ENCODE measurements at places on chromosomes 5 and 9.

DNA sequence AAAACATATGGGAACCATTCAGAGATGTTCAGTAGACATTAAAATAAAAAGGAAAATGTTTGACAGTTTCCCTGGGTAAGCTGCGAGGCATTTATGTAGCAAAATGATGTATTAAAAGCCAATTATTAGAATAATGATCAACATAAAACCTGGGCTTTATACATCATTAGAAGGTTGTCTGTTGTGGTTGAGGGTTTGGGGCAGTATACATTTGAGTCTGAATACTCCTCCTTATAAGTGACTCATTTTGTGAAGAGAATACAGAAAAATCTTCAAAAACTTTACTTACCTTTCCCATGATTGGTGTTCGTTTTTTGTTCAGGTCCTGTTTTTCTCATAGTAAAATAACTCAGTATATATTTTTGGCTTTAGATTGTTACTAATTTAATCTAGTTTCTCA is 119.5 kb downstream of the ZCCHC7 start:
- DNase-seq: no peak

DNA sequence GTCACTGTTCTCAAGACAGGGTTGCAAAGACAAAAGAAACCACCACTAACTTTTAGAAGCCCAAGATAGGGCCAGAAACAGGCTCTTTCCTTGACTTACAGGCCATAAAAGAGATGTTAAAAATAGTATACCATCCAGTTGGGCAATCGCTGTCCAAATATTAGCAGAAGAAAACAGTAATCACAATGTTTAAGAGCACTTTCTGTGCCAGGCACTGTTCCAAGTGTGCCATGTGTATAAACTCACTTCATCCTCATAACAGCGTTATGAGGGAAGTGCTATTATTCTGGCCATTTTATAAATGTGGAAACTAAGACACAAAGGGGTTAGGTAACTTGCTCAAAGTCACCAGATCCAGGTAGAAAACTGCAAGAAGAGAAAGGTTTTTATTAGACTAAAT is 111.7 kb downstream of the KCNN2 start:
- DNase-seq: no peak

DNA sequence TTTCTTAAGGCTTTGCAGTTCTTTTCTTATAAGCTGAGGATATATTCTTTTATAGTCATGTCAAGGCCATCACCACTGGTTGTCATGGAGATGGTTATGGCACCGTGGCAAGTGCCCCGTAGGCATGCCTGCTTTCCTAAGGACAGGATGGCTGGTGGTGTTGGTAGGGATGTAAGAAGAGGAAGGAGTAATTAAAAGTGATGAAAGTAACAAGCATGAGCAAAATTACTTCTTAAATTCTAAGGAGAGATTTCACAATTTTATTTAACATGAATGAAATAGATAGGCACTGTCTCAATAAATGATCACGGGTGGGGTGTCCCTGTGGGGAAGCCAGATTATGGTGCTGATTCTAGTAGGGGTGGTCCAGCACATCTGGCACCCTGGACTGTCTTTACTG is 290.2 kb upstream of the KLF4 start:
- no peak for DNase-seq

DNA sequence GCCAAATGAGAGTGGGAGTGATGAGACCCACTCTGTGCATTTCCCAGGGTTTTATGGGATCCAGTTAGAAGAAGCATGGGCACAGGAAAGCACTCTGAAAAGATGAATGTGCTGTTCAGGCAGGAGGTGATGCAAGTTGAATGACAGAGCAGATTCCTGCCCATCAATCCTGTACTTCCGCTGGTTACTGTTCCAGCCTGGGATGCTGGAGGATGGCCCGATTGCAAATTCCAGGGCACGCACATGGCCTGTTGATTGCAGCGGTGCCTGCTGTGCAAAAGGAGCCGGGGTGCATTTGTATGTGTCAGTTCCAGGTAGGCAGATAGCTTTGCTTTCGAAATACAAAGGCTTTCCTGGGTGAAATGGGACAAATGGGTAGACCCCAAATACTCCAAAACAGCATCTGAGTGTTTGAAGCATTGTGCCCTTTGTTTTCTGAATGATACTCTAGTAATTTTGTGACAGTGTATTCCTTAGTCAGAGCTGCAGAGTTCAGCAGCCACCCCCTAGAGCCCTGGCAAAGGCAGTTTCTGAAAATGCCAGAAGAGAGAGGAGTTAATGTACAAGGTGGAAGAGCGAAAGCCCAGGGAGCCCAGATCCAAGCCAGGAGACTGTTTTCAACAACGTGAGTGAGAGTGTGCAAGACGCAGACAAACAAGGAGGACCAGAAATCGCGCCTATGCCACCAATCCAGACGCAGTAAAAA is 454.2 kb upstream of the CLINT1 start:
- DNase-seq: no peak

DNA sequence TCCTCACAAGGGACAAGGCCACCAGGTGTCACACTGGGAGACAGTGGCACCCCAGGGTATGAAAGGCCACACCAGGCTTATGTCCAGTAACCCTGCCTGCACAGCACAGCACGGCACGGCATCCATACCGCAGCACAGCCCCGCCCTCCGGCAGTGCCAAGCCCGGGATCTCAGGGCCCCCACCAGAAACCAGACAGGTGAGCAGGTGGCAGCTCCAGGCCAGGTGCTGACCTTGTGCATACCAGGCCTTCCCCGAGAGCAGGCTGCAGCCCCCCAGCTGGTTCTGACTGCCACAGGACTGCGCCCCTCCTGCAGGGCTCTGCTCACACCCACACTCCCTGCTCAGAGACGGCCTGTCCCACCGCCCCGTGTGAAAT is 56.5 kb downstream of the ADAMTS2 start:
- DNase-seq: no peak

GRCh38 chr5:154783774-154784460 is 28.7 kb downstream of the LARP1 start:
- DNase-seq: no peak

- DNase-seq: no peak
Observed at GRCh38 chr5:10507575-10508096, 56.2 kb upstream of the ANKRD33B start.

DNA sequence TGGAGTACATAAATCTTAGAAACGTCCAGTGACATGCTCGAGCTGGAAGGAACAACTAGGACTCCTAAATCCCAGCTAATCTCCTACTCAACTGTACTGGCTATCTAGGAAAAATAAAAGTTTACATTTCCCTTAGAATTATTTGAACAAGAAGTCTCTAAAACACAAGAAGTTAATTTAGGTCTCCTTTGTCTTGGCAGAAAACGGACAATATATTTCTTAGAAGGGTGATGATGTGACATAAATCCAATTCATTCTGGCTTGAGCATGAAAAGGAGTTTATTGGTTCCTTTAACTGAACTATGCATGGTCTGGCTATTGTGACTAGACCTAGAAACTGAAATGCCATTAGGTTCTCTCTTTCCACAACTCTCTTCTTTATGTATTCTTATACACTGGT is 1242.2 kb upstream of the DMAC1 start:
- DNase-seq: no peak

DNA sequence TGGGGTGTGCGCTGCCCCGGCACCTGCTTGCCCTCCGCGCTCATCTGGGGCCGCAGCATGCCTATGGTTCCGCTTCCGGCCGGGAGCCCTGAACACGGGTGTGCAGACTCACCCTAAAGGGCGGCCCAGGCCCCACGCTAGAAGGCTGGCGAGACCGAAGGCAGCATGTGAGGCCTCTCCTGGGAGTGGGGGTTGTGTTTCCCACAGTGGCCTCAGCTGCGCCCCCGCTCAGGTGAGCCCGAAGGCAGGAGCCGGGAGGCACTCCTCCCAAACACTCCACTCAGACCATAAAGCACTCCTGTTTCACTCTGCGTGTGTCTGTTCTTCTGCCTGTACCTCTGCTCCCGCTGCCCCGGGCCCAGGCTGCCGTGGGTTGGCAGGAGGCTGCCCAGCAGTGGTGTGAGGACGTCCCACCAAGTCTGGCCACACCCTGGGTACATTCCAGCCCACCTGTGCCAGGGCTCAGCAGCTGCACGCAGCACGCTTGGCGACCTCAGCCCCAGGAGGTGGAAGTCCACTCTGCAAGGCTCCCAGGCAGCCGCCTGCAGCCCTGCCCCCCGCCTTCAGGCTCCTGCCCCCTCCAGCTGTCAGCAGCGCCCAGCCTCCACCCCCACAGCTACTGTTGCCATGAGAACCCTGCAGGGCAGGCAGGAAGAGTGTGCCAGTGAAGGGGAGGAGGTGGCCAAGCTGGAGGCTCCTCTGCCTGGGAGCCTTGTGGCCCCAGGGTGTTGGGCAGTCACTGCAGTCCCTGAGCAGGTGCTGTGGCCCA is 1.2 kb upstream of the AJM1 start:
- no peak for DNase-seq

DNA sequence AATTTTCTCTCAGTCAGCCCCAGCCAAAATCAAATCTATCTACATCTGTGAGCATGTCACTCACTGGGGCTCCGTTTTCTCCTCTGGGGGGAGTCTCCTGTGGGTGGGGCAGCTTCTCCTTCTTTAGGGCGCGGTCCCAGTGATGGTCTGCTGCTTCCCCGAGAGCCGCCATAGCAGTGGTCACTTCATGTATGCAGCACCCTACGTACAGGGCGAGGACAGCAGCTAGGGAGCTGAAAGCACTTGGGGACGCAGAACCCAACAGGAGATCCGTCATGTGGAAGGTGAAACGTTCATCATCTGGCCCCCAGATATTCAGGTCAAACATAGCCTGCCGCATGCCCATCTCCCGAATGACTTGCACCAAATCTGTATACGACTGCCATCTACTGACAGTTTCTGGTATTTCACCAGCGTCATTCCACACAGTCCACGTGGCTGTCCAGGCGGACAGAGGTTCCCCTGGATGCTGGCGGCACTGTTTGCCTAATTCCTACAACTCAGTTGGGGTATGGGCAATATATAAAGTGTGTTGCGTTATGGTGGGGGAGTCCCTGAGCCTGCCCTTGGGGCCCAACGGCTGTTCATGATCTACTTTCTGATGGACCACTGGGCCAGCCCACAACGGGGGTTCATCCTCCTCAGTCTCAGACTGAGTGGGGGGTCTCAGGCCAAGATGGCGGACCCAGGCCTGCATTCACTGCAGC is 795.0 kb downstream of the EFNA5 start:
- no peak for DNase-seq

GRCh38 chr9:114518599-114519022 is 13.3 kb upstream of the WHRN start:
- DNase-seq: no peak

DNA sequence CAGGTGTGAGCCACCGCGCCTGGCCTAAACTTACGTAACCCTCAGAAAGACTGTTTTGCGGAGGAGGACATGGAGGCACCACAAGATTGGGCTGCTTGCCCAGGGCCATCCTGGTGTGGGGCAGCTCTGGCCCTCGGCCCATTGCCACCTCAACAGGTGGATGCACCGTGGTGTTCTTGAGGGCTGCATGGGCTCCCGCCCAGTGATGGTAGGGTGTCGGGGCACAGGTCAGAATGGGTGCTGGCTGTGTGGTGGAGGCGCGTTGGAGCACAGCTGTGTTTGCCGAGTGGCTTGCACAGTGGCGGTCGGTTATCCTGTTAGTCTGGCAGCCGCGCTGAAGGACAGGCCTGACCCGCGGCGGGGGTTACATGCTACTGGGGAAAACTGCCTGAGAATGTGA is 196.9 kb downstream of the CACNA1B start:
- no peak for DNase-seq

DNA sequence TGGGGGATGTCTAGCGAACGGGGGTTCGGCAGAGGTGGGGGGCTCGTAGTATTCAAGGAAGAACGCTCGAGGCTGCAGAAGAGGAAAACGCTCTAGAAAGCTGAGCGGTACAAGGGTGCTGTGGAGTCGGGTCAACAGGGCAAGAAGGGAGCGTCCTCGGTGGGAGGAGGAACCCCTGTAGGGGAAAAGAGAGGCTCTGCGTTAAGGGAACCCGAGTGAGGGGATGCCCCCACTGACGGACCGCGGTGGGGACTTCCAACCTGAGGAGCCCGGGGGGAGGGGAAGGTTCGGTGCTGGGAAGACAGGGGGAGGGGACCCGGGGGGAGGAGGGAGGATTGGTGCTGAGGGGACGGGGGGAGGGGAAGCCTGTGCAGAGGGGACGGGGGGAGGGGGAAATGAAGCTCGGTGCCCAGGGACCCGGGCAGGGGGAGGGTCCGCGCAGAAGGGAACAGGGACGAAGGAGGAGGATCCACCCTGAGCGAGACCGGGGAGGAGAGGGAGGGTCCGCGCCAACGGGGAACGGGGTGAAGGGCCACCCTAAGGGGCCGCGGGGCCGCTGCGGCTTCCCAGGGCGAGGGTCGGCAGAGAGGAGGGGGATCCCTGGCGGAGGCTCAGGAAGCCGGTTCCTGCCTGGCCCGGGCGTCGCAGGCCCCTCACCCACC is 621 bp downstream of the NR6A1 start:
- DNase-seq: no peak

GRCh38 chr9:10000669-10001068 is 612.1 kb downstream of the PTPRD start:
- no peak for DNase-seq

- no peak for DNase-seq
Observed at GRCh38 chr5:172870291-172870714, 36.3 kb downstream of the ERGIC1 start.

GRCh38 chr5:88377705-88378656 is 109.3 kb upstream of the TMEM161B start:
- no peak for DNase-seq

DNA sequence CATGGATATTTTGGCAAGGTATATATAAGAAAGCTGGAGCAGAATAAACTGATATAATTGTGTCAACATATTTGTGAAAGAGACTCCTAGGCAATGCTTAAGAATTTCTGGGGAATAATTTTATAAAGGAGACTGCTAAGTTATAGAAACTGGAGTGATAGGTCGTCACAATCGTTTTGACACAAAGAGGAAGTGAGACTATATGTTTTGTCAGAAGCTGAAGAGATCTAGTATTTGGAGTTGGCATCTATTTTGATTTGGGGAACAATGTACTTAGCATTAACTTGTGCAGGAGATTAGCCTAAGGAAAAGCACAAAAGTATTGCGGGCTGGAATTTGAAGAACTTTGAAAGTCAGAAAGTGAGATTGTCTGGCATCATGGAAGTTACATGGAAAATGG is 582.5 kb downstream of the TAF11L14 start:
- DNase-seq: no peak

GRCh38 chr9:112896131-112896530 is 5.5 kb upstream of the SLC46A2 start:
- DNase-seq: no peak

GRCh38 chr5:170896779-170897178 is 35.0 kb downstream of the RANBP17 start:
- DNase-seq: no peak

DNA sequence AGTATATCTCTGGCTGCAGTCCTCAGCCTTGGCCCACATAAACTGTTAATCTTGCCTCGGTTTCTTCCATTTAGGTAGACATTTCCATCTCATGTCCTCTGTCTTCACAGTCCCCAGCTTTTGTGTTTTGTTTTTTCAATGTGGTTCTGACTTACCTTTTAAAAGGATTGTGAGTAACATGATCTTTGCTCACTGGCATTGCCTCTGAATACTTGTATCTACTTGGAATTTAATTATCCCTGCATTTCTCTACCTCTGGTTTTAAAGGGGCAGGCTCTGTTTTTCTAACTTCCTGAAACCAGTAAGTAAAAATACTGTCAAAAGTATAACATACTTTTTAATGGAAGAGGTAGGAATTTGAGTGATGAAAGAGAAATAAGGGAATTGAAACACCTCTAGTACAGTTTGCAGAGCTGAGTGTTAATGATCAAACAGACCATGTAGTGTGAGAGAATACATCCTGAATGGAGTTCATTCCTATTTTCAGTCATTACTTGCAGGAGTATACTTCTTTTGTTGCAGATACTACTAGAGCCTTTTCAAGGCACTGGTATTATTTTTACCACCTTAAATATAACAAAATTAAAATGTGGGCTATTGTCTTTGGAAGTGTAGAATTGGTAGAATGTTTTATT is 62.6 kb downstream of the MTREX start:
- DNase-seq: no peak

All from HFF-Myc (cell line).